GM23338 (cell line): ENCODE measurements at places on chromosomes 12 and 14. TPM values are rescaled to one million over a fixed set of nuclear protein-coding genes. Genes with fewer than 3 reads are reported as not detected.

Gene SLC35F4
- polyA plus RNA-seq: 0.10 and 0.23 TPM in 2 replicates

Gene CISTR
- not detected in 2 replicates for polyA plus RNA-seq

Gene ESPL1
- 12.7 and 13.2 TPM in 2 replicates for polyA plus RNA-seq

Gene SRGAP1
- 8.1 and 8.3 TPM in 2 replicates for polyA plus RNA-seq

Gene CLEC4D
- polyA plus RNA-seq: 0.17 and 0.24 TPM in 2 replicates
